ENCODE measurements at places on chromosomes 1 and 21.

DNA sequence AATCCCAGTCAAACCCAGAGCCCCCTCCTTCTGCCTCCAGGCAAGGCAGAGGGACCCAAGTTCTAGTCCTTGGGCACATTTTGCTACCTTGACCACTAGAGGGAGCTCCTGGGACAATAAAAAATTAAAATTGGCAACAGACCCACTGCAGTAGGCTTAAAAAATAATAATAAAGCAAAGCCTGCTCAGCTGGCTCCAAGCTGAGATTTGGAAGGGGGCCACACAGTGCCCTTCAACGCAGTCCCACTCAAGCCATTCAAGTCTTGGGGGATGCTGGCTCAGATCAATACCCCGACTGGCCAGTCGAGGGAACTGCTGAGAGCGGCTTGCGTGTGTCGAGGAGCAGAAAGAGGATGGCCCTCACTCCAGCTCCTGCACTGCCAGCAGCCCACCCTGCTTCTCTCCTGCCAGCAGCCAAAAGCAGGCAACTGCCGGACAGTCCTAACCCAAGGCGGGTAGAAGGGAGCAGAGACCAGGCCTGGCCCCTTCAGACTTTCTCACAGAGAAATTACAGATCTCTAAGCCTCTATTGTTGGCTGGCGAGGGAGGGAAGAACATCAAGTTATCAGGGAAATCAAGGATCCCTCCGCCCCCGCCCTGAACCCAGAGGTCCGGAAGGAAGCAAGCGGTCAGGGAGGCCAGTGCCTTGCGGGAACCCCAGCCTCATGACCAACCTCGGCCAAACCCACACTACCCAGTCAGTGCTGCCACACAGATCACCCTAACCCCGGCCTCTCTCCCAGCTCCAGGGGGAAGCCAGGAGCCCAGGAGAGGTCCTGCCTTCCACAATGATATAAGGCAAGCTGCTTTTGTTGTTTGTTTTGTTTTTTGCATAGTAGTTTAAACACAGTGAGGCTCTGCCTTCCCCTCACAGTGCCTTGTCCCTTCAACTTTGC lies 4.9 kb upstream of the ALDH4A1 start:
- peak; percentile 29 for DNase-seq

GRCh38 chr1:242318140-242318539 lies 206.4 kb downstream of the PLD5 start:
- DNase-seq: no peak

DNA sequence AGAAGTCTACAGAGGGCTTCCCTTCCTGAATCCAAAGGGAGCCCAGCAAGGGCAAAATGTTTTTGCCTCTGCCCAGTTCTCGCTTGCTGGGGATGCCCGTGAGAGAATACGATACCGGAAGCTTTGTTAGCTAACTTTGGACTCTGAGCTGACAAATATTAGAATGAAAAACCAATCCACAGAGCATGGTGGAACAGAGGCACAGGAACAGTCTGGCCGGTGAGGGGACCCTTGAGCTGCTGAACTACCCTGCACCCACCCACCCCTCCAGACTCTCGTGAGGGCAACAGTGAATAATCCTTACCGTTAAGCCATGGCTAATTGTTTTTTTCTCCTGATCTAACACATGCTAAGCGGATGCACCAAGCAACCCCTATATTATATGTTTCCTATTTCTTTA lies 76.3 kb upstream of the AKT3 start:
- DNase-seq: no peak

GRCh38 chr1:236800002-236800620 lies 5.0 kb downstream of the MTR start:
- no peak for DNase-seq

DNA sequence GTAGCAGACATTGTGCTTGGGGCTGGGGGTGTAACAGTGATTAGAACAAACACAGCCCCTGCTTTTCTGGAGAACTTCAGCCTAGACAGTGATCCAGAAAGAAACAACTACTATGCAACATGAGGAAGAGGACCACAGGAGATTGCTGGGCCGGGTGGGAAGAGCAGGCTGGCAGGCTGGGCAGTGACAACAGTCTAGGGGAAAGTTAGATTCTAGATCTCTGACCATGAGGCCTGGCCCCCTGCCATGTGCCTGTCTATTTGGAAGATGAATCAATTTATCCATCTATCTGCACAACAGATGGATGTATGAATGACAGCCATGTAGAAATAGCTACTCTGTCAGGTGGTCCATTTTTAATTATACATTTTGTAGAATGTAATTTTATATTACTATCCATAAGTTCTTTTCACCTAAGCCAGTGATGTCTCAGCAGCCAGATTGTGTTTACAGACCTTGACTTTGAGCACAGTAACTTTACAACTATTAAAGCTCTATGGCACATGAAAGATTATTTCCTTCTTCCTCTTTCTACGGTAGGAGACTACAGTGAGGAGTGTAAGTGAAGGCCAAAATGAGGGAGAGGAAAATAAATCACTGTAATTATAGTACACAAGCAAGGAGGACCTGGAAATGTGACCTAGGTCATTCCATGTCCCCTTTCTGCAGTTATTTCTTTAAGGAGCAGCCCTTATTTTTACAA lies 15.5 kb downstream of the CLIC6 start:
- DNase-seq: no peak

GRCh38 chr1:201785291-201785690 lies 43.7 kb upstream of the IPO9 start:
- DNase-seq: no peak

GRCh38 chr21:45821998-45822397 lies 159.6 kb upstream of the COL6A1 start:
- DNase-seq: no peak

DNA sequence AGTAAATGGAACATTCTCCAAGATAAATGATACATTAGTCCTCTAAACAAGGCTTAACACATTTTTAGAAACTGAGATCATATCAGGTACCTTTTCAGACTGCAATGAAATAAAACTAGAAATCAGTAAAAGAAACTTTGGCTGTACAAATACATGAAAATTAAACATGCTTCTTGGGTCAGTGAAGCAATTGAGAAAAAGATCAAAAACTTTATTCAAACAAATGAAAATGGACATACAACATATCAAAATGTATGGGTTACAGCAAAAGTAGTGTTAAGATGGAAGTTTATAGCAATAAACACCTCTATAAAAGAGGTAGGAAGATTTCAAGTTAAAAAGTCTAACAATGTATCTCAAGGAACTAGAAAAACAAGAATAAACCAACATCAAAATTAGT lies 598.5 kb downstream of the SMYD3 start:
- DNase-seq: no peak

GRCh38 chr1:87638636-87639035 lies 310.0 kb downstream of the LMO4 start:
- DNase-seq: no peak

DNA sequence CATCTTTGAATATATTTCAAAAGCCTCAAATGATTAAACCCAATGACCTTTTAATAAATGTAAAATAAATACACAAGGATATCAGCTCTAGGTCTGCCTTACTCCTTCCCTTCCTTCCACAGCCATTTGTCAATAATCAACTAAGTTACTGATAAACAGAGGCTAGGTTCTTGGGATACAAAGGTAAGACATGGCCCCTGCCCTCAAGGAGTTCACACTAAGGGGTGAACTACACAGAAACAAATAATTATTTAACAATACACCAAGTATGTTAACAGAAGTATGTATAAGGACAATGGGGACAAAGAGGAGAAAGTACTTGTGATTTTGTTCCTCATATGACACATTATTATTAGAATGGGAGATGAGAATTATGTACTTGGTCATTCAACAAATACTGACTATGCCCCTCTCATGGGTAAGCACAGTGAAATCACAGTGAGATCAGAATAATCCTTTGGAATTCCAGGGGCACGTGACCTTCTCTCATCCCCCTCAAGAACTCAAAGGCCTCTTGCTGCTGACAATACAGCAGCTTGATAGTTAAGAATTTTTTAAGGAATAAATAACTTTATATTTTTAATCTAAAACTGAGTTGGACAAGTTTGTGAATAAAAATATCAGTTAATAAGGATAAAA lies 40.2 kb downstream of the ATP1B1 start:
- DNase-seq: no peak

- DNase-seq: no peak
Measured at GRCh38 chr1:215466361-215466760, 100.7 kb upstream of the KCTD3 start.

GRCh38 chr1:206754011-206754410 lies 16.6 kb upstream of the IL19 start:
- DNase-seq: no peak

DNA sequence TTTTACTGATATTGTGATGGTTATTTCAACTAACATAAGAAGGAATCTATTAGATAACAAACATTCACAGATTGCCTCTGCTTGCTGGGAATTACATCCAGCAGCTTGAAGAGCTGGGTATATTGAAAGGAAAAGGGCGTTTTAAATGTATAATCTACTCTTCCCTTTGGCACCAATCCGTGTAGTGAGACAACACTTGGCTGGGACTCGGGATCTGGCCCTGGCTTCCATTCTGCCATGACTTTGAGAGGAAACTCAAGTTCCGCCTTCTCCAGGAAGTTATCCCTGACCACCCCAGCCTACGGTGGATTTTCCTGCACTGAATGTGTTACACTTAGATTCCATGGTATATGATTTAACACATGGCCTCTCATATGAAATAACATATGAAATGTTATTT lies 86.9 kb upstream of the UBE2U start:
- no peak for DNase-seq

DNA sequence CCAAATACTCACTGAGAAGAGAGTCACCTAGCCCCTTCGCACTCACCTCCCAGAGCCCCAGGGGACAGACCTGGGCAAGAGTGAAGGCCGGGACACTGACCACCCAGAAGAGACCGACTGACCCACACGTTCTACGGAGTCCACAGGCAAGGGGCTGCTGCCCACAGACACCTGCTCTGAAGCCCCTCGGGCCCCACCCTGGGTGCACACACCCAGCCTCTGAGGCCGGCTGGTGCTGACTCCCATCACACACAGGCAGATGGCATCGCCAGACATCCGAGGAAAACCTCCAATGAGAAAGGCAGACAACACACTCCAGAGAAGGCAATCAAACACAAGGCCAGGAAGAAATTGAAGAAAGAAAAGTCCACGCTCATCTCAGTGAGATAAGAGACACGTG lies 22.1 kb downstream of the WDR4 start:
- DNase-seq: no peak

- DNase-seq: no peak
Measured at GRCh38 chr1:30659702-30660101, 63.7 kb downstream of the MATN1 start.

- no peak for DNase-seq
Measured at GRCh38 chr1:28577738-28578536, 14.1 kb upstream of the RAB42 start.

DNA sequence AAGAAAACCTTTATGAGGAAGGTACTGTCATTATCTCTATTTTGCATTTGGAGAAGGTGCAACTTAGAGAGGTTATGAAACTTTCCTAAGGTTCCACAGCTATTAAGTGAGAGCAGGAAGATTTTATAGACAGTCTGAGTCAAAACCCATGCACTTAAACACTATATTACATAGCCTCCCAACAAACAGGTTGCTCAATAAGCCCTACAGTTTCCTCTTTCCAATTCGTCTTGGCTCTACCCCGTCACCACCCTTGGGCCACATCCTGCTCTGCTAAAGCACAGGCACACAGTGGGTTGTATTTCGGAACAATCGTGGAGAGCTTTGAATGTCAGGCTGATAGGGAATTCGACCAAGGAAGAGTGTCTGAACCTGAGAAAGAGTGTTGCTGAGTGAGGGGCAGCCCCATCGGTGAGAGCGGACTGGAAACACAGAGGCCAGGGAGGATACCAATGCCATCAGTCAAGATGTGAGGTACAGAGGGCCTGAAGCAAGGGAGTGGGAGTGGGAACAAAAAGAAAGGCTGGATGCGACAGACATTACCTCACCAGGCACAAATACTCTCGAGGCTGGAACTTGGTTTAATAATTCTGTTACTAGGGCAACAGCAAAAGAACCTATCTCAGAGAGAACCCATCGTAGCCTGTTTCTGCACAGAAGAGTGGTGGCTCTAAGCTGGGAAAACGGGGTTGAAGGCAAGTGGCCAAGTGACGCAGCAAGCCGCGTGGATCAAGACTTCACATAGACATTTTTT lies 6.3 kb upstream of the LRRC52 start:
- DNase-seq: no peak

- DNase-seq: peak; percentile 13
Measured at GRCh38 chr1:24635195-24635843, 7.8 kb upstream of the SRRM1 start.

- DNase-seq: no peak
Measured at GRCh38 chr1:100722221-100722620, 2.7 kb downstream of the VCAM1 start.

DNA sequence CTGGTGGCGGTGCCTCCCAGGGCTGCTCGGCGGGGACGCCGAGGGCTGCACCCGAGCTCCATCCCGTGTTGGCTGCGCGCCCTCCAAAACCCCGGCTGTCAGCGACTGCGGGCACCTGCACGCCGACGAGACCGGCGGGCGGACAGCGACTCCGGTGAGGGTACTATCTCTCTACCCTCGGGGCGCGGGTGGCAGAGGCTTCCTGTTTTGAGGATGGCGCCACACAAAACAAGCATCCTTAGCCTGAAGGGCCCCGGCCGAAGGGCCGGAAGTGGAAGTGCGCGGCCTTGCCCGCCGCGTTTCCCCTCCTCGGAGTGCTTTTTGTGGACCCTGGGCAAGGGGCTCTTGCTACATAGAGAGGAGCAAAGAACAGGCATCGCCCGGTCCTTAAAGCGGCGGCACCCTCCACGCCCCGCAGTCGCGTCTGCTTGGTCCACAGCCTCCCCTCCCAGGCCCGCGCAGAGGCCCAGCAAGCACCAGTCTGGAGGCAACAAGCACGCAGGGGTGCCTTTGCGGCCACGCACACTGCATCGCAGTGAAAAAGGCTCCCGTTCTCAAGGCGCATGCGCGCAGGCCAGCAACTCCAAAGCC lies 561 bp upstream of the COQ8A start:
- DNase-seq: no peak

DNA sequence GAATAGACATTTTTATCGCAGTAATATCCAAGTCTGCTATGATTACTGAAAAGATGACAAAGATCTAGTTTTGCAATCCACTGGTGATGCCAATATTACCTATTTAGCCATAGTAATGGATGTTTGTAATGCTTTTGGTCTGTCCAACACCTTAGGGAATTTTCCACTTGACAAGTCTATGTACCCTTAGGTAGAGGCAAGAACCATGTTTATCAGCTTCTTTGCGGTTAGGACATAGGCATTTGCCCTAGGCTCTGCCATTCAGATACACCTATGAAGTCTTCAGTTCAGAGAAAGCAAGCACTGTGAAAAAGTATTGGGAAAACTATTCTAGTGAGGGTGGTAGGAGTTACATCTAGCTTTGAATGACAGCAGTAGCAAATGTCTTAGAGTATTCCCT lies 40.2 kb upstream of the SLC35D1 start:
- no peak for DNase-seq

Measured in GM06990 (cell line).